ENCODE measurements at places on chromosomes 5 and 9.

- no peak for DNase-seq
Observed at GRCh38 chr5:149959406-149960236, 937 bp upstream of the SLC26A2 start.

DNA sequence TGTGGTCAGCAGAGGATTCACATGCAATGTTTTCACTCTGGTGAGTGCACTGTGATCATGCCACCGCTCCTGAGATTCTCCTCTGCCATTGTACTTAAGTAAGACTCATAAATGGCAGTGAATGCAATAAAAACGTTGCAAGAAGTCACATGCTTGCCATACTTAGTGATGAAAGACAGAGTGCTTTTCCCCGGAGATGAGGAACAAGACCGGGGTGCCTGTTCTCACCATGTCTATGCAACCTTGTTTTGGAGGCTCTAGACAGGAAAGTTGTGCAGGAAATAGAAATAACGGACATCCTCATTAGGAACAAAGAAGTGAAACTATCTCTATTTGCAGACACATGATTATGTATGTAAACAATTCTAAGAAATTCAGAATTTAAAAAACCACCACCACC lies 84.7 kb upstream of the IRX2 start:
- DNase-seq: no peak

DNA sequence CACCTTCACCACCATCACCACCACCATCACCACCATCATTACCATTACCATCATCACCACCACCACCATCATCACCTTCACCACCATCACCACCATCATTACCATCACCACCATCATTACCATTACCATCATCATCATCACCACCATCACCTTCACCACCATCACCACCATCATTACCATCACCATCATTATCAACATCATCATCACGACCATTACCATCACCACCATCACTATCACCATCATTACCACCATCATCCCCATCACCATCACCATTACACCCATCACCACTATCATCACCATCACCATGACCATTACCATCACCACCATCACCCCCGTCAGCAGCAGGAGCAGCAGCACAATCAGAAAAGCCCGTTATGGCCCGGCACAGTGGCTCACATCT lies 89.1 kb downstream of the STK10 start:
- DNase-seq: no peak

DNA sequence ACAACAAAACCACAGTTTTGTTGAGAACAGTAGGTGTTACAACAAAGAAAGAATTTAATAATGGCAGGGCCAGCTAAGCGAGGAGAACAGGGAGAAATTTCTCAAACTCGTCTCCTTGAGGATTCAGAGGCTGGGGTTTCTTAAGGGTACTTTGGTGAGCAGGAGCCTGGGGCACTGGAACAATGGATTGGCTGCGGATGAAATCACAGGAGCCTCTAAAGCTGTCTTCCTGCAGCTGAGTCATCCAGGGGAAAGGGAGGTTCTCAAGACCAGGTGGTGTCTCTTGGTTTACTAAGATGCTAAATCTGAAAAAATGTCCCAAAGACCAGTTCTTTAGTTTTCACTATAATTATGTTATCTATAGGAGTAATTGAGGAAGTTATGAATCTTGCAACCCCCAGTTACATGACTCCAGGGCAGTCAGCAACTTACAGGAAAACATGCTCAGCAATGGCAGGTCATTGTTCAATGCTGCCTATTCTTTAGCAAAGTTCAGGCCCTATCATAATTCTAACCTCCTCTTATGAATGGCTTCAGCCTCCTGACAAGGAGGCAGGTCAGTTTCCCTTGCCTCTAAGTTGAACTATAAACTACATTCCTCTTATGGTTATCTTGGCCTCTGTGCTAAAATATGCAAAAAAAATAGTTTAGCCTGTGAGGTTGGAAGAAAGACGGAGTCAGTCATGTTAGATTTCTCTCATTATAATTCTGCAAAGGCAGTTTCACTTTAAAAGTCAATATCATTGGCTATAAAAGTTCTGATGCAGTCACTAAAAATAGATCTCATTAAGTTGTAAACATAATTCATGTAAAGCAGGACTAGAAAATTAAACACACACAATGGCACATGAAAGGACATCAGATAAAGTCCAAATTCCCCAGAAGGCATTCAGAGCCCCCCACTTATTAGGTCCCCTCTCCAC lies 63.3 kb upstream of the CKS2 start:
- DNase-seq: no peak

DNA sequence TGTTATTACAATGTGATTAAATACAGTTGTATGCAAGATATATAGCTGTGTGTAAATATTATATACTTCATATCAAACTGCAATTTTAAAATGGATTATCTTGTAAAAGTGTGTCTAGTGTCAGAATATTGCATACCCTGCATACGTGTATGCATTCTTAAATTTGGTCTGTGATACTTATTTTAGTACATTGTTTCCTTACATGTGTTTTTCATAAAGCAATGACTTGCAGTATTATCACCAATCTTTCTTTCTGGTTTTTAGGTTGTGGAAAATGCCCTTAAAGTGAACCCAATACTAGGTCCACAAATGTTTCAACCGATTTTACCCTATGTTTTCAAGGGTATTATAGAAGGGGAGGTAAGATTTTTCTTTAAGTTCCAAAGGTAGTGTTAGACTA lies 28.5 kb upstream of the LRRC70 start:
- no peak for DNase-seq

DNA sequence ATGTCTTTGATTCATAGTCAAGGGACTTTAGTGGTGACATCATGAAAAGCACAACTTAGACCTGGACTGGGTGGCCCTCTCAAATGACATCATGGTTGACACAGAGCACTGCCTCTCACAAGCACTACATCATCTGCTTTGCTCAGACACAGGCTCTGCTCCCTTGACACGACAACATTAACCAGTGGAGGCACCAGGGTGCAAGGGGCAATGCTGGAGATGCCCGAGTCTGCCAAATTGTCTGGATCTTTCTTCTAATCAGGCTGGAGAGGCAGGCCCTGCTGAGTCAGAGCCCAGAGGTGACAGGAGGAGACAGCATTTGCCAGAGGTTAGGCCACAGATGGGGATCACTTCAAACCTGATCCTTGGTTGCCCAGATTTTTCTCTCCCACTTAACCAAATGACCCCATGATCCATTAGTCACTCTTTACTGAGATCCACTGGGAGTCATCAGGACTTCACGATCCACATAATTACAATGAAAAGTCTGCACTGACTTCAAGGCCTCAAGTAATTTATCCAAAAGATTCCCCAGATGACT lies 174.4 kb downstream of the SLIT3 start:
- no peak for DNase-seq

GRCh38 chr5:15283076-15283475 lies 216.9 kb upstream of the FBXL7 start:
- no peak for DNase-seq

GRCh38 chr5:159515909-159516415 lies 185.7 kb upstream of the IL12B start:
- DNase-seq: no peak

- DNase-seq: no peak
Observed at GRCh38 chr5:109865637-109866036, 175.9 kb downstream of the MAN2A1 start.

GRCh38 chr5:39013938-39014337 lies 60.3 kb downstream of the RICTOR start:
- DNase-seq: no peak

- no peak for DNase-seq
Observed at GRCh38 chr5:143491646-143492045, 88.2 kb upstream of the NR3C1 start.

DNA sequence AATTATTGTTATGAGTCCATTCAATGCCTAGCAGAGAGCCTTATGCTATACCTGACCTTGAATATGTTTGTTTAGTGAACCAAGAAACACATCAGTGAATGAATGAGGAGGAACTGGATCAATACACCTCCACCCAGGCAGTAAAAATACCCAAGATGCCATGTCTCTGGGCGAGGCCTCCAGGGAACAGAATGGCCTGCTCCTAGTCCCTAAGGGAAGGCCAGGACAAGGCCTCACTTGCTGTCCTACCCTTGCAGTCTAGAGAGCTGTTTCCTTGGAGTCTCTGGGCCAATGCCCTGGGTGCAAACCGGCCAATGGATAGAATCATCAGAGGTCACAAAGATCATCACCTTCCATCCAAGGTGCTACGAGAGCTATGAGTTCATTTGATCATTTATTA lies 26.1 kb downstream of the TNIP1 start:
- DNase-seq: no peak

- no peak for DNase-seq
Observed at GRCh38 chr9:32706004-32706724, 70.7 kb upstream of the TAF1L start.

- no peak for DNase-seq
Observed at GRCh38 chr5:150206098-150206778, 16.4 kb downstream of the SLC6A7 start.

All from NCI-H1417 treated with DMSO at 0.1 percent for 48 hours (cell line).